Left cardiac atrium (tissue), 4 donors: ENCODE measurements at places on chromosomes 13 and 19. TPM values are rescaled to one million over a fixed set of nuclear protein-coding genes. Genes with fewer than 3 reads are reported as not detected.

- DNase-seq = no peak
These were observed 481.3 kb upstream of the GPC6 start for GRCh38 chr13:92745258-92745657.

DNA sequence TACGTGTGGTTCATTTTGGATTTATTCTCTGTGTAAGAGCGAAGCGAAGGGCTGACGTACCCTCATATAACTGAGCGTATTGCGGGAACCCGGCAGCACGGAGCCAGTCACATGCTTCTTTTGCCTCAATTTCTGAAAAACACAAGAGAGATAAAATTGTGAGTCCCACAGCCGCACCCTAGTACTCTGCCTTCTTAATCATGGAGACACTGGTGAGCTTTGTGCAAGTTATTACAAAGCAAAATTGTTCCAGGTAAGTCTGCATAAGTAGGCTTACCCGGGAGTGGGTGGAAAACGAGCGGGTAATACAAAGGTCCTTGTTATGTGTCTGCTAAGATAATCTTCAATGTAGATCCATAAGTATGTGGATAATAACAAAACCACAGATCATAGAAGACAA, 118.1 kb downstream of the STARD13 start:
- DNase-seq = no peak

GRCh38 chr19:35344511-35345031, 3.1 kb upstream of the FFAR1 start:
- no peak for DNase-seq

DNA sequence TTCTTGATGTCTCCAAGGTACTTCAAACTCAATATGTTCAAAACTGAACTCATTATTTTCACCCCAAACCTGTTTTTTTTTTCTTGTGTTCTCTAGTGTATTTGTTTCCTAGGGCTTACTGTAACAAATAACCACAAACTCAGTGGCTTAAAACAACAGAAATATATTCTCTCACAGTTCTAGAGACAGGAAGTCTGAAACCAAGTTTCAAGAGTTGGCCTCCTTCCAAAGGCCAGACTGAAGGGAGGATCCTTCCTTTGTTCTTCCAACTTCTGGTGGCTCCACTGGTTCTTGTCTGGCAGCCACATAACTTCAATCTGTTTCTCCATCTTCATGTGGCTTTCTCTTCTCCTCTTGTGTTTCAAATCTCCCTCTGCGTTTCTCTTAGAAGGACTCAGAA, 62.0 kb upstream of the PDCD5 start:
- DNase-seq = no peak

DNA sequence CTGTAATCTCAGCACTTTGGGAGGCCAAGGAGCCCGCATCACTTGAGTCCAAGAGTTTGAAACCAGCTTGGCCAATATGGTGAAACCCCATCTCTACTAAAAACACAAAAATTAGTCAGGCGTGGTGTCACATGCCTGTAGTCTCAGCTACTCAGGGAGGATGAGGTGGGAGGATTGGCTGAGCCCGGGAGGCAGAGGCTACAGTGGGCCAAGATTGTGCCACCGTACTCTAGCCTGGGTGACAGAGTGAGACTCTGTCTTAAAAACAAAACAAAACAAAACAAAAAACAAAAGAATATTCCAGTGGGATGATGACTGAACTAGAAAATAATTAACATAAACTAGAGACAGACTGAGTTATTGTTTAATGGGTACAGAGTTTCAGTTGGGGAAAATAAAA, 81.7 kb upstream of the ABCC4 start:
- DNase-seq = no peak

GRCh38 chr13:103531278-103531677, 465.1 kb upstream of the SLC10A2 start:
- no peak for DNase-seq

DNA sequence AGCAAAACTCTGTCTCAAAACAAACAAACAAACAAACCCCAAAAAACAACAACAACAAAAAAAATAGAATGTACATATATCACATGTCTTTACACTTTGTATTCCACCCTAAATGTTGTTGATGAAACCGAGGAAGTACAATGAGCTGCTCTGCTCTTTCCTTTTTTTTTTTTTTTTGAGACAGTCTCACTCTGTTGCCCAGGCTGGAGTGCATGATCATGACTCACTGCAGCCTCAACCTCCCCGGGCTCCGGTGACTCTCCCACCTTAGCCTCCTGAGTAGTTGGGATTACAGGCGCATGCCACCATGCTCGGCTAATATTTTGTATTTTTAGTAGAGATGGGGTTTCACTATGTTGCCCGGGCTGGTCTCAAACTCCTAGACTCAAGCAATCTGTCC, 30.6 kb upstream of the LRP3 start:
- DNase-seq = no peak

DNA sequence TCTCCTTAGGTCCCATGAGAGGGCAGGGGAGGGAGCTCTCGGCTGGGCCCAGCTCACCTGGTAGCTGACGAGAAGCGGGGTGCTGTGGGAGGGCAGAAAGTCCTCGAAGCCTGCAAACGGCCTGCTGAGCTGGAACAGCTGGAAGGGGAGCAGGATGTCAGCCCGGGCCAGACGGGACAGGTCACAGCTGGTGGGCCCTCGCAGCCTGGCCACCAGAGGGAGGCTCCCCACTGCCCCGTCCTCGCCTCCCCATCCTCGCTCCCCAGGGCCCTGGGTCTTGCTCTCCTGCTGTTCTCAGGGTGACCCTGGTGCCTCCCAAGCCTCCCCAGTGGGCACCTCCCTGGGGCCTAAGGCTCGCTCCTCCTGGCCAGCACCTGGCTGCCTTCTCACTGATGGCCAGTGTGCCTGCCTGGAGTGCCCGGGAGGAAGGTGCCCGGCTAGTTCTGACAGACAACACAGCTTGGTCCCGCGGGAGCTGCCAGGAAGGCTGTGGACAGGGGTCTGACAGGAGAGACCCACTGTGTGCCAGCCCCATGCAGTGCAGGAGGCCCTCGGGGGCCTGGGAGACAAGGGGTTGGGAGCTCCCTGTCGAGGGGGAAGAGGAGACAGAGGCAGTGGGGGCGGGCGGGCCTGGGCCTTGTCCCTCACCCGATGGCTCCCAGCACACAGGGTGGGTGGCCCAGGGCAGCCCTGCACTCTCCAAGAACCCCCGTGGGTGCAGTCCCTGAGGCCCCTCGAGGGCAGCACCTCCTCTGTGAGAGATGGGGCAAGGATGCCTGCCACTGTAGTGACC, 20.3 kb downstream of the GPX4 start:
- peak; percentile 22 for DNase-seq

The DENND1C gene
- total RNA-seq = 1.9 TPM

The ZNF541 gene
- total RNA-seq = 0.13 TPM

The LRRC63 gene
- not detected for total RNA-seq

The ZSCAN4 gene
- not detected for total RNA-seq
